ENCODE measurements at places on chromosomes 7 and 10.

- no peak for DNase-seq
Observed at GRCh38 chr7:36232971-36233550, 80.0 kb downstream of the EEPD1 start.

- no peak for DNase-seq
Observed at GRCh38 chr7:57407125-57407524, 42.9 kb upstream of the ZNF716 start.

DNA sequence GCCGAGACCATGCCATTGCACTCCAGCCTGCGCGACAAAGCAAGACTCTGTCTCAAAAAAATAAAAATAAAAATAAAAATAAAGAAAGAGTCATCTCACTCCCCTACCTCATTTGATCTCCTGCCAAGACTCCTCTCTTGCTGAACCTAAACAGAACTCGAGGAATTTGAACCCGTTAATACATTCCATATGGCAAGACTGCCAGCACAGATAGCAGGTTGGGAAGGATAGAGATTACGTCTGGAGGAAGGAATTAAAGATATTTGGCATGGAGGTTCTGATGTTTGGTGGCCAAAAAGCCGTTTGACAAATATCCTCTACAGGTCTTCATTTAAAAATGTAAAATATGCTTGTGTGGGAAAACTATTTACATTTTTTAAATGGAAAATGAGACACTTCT lies 549.6 kb downstream of the HTR7 start:
- no peak for DNase-seq

DNA sequence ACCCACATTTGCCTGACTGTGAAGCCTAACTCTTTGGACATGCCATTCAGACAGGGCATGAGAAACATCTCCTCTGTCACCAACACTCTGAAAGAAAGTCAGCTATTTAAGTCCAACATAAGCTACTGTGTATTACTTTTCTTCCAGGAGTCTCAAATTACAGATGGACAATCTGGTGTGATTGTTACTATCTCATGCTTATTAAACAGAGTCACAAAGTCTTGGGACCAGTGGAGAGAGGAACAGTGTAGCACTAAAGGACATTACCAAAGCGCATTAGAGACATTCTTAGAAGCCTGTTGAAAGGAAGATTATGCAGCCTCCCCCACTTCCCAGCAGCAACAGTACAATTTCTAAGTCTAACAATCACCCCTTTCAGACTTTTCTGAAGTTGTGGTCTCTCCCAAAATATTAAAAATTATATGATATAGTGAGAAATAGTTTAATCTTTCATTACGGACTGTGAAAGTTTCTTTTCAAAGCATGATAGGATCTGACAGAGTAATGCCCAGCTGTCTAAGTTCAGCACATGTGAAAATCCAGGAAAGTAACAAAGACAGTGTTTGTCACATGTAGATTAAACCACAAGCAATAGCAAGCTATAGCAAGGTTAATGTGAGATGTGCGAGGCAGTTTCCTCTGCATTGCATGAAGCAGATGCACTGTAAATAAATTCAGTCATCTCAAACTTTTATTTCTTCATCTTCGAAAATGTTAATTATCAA lies 280.9 kb upstream of the FZD8 start:
- DNase-seq: no peak

DNA sequence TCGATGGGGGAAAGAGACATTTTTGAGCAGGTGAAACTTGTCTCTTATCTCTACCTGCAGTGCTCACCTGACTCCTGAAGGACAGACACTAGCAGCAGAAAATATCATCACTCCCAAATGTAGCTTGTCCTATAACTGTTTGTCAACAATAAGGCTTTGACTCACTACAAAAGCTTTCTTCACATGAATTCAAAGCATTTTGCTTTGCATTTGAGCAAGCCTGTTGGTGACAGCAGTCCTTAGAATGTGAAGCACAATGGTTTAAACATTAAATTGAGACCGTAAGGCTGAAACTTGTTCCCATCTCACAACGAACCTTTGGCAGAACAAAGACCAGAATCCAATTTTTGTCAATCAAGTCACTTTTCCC lies 30.6 kb upstream of the ZNRF2 start:
- no peak for DNase-seq

DNA sequence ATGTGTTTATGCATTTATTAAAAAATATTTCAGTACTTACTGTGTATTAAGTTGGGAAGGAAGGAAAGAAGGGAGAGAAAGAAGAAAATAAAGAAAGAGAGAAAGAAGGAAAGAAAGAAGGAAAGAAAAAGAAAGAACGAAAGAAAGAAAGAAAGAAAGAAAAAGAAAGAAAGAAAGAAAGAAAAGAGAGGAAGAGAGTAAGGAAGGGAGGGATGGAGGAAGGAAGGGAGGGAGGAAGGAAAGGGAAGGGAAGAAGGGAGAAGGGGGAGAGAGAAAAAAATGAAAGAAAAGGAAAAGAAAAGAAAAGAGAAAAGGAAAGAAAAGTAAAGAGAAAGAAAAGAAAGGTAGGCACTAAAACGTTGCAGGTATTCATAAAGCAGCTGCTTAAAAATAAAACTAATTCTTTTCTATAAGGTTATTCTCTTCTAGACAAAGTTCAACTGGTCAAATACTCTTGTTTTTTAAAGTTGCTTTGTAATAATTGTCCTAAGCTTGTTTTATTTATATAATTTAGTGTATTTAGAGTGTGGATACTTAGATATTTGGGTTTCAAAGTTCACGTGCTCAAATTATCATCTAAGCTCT lies 703.3 kb upstream of the LRRTM3 start:
- DNase-seq: no peak

DNA sequence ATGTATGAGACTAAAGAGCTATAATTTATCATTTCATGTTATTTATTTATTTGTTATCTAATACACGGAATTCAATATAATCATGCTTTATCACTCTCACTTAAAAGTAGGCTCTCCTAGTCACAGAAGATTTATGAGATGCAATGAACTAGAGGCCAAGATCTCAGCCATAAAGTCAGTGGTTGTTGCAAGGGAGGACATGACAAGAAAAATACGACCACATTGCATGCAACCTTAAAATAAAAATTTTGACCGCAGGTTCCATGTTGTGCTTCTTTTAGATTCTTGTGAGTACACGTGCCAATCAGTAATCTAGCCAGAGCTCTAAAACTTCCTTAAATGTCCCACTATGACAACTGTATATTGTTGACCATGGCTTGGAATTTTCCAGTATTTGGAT lies 75.9 kb upstream of the SP8 start:
- DNase-seq: no peak

GRCh38 chr7:103862302-103863035 lies 127.0 kb downstream of the RELN start:
- DNase-seq: no peak

- no peak for DNase-seq
Observed at GRCh38 chr7:135166338-135166990, 4.0 kb downstream of the CYREN start.

DNA sequence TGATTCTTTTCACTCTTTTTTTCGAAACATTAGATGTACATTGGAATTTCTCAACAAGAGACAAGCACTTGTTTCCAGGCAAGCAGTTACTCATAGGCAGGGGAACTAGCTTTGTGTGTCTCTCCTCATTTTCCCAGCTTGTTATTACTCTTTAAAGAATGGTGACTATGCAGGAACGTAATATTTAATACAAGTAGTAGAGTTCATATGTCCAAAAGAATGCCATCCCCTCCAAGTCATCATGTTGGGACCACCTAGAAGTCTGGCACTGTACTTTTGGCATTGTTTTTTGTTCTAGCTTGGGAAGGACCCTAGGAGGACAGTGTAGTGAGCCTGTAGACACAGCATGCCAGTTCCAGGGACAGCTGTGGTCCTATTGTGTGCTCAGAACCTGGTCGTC lies 650.7 kb downstream of the INHBA start:
- no peak for DNase-seq

- DNase-seq: no peak
Observed at GRCh38 chr10:89946106-89946505, 244.7 kb downstream of the KIF20B start.

DNA sequence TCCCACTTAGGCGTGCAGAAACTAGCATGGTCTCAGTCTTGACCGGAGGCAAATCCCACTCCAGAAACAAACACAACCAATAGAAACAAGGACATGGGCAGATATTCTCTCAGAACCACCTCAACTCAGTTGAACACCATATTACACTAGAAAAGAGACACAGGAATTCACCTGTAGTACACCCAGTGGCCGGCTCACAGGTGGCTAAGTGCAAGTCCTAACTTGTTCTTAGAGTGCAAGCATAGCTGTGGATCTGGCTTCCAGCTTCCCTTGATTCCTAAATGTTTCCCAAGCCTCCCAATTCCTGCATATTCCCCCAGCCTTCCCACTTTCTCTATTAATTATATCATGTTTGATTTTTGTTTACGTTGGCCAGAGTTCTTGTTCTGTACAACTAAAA lies 164.4 kb downstream of the TPK1 start:
- DNase-seq: no peak

GRCh38 chr10:48542471-48543181 lies 62.2 kb downstream of the ARHGAP22 start:
- DNase-seq: peak; percentile 33

- DNase-seq: no peak
Observed at GRCh38 chr7:55475855-55476803, 96.2 kb downstream of the VOPP1 start.

DNA sequence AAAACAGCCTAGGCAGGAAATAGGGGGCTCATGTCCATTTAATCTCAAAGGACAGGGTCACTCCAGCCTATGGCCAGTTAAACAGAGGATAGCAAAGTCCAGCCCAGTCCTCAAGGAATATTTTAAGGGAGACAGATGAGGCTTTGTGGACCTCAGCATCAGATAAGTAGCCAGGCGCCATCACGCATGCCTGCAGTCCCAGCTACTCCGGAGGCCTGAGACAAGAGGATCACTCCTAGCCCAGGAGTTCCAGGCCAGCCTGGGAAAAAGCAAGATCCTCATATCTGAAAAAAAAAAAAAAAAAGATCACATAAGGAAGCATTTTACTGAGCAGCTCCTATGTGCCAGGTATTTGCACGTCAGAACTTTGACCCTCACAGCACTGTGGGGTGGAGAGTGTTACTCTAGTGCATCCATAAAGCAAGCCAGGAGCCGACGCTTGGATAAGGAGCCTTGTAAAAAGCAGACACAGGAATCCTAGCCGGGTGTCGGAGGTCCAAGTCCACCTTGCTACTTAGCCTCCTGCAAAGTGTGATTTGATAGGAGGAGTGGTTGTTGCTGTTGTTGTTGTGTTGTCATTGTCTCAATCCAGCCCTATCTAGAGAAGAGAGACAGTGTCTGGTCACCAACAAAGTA lies 61.8 kb upstream of the DOCK1 start:
- DNase-seq: no peak

GRCh38 chr10:13797164-13797563 lies 210.4 kb downstream of the PRPF18 start:
- no peak for DNase-seq

Measured in RWPE2 (cell line).